ENCODE measurements at places on chromosomes 7 and 10. TPM values are rescaled to one million over a fixed set of nuclear protein-coding genes. Genes with fewer than 3 reads are reported as not detected.

DNA sequence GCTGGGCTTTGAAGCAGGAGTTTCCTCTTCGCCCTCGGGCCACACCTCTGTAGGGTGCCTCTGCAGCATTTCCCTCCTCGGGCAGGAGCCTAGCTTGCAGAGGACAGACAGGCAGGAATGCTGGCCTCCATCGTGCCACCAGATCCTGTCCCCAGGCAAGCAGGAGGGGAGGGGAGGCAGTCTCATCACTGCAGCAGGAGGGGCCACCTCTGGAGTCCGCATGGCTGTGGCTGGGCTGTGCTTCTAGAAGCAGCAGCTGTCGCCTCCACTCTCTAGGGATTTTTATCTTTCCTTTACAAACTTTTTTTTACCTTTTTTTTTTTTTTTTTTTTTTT lies 181.4 kb downstream of the CUX1 start:
- DNase-seq, result no peak

DNA sequence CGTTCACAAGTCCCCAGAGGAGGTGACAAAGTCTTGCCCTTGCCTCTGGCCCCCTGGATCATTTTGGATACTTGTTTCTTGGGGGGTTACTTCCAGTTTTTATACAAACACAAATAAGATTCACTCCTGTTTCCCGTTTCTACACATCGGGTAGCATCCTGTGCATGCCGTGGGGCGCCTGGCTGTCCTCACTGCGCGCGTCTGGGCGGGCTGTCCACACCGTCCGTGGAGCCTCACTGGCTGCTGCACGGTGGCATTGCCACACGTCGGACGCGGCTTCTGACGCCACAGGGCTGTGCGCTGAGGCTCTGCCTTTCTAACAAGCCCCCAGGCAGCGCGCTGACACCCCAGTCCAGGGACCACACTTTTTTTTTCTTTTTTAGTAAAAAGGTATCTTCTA lies 18.4 kb downstream of the BNIP3 start:
- no peak for DNase-seq

- no peak for DNase-seq
Observed at GRCh38 chr7:4781366-4782069, 6.1 kb downstream of the AP5Z1 start.

DNA sequence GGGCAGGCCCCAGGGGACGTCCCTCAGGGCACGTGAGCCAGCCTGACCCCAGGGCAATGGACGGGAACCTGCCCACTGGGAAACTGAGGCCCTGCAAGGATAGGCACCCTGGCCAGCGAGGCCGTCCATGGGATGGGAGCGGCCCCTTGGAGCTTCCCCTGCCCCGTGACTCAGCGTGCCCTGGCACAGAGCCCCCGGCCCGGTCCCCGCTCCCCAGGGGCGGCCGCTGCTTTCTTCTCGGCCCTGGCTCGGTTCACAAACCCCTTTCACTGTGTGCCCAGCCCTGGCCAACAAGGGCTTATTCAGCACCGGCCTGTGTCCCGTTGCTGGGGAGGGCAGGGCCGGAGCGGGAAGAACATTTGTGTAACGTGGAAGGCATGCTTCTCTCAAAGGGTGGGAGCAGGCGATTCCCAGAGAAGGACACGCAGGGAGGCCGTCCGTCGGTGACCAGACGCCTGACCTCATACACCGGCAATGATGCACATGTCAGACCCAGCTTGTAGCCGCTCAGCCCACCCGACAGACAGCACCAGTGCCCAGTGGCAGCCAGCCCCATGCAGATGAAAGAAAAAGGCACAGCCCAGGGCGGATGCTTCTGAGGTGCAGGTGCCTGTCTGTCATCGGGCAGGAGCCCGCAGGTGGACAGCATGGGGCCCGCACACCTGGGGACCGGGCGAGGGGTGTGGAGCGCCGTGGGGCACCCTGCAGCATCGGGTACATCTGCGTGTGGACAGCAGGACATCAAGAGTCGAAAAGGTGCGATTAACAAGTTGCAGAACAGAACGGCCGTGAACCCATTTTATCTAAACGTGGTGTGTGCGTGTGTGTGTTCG lies 94.5 kb downstream of the PDGFA start:
- DNase-seq, result no peak

DOCK1 gene
- 120 TPM for total RNA-seq

GRCh38 chr10:6868036-6868725 lies 288.1 kb upstream of the PRKCQ start:
- no peak for DNase-seq

GRCh38 chr10:25699631-25700030 lies 234.4 kb upstream of the MYO3A start:
- DNase-seq, result no peak

- DNase-seq, result peak; percentile 35
Observed at GRCh38 chr10:101843032-101844021, at the start of gene KCNIP2. TSS of gene KCNIP2 (minus strand) at chr10:101843800. CDS start at chr10:101843568, 232 bp downstream.

Data from dermis blood vessel endothelial cell (primary cell).